ENCODE measurements at places on chromosomes 13 and 19.

- DNase-seq: no peak
These were observed 58.7 kb downstream of the RNF17 start for GRCh38 chr13:24822640-24823039.

- no peak for DNase-seq
These were observed 10.3 kb upstream of the GARIN5A start for GRCh38 chr19:50486823-50487515.

GRCh38 chr13:100589178-100589725 is 663 bp upstream of the GGACT start:
- DNase-seq: no peak

- no peak for DNase-seq
These were observed 20.4 kb downstream of the ZSWIM9 start for GRCh38 chr19:48190885-48191284.

All from iPS DF 6.9 (cell line).